CD4-positive, alpha-beta T cell treated with Interferon gamma for 1 hour (primary cell): ENCODE measurements at places on chromosomes 16 and 17.

- DNase-seq: peak; percentile 34
These were observed 11.3 kb downstream of the OSBPL7 start for GRCh38 chr17:47810200-47810821.

- DNase-seq: no peak
These were observed 11.3 kb upstream of the TSPOAP1 start for GRCh38 chr17:58339755-58340404.

DNA sequence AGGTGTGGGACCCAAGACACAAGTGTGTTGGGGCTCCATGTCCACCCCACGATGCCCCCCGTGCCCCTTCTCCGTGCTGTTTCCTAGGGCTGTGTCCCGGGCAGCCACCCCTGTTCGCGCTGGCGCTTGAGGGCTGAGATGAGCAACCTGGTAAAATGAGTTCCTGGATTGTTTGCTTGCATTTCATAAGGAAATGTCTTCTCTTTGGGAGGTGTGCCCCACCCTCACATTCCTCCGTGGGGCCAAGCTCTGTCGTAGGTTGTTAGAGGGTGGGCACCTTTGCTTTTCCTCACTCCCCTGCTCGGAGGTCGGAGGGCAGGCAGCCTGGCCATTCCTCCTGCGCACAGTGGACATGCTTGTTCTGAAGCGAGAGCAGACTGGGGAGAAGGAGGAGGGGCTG lies 171.3 kb upstream of the CHMP6 start:
- DNase-seq: no peak

GRCh38 chr17:50904518-50905459 lies 38.6 kb upstream of the TOB1 start:
- no peak for DNase-seq

DNA sequence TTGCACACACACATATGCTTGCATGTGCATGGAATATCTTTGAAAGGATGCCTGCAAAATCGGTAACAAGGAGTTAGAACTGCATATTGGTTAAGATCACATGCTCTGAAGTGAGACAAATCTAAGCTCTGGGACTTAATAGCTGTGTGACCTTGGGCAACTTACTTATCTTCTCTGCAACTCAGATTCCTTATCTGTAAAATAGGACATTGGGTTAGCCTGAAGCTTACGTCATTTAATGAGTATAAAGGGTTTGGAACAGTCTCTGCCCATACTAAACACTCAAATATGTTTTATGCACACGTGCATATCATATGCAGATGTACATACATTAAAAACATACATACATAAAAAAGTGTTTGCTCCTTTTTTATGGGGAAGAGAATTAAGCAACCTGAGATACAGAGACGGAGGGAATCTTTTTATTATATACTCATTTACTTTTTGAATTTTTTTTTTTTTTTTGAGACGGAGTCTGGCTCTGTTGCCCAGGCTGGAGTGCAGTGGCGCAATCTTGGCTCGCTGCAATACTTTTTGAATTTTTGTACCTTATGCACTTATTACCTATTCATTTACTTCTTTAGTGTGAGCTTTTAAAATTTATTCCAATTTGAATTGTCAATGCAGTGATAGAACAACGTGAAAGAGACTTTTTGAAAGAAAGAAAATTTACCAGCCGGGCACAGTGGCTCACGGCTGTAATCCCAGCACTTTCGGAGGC lies 206.2 kb downstream of the CCDC182 start:
- DNase-seq: no peak

GRCh38 chr17:49567104-49567521 lies 8.6 kb upstream of the NXPH3 start:
- no peak for DNase-seq

DNA sequence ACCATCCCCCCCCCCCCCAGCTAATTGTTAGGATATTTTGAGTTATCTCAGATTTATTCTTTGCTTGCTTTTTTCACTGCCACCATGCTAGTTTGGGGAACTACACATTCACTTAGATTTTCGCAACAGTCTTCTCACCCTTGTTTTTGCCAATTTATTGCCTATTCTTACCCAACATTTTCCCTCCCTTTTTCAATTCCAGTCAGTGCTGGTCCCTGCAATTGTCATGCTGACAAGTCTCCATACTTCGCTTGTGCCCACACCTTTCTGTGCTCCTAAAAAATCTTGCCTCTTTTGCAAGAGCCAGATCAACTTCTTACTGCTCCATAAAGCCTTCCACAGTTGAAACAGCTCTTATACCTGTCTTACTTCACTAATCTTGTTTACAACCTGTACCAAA lies 16.3 kb downstream of the TNRC6A start:
- DNase-seq: no peak

GRCh38 chr16:55033225-55034156 lies 102.8 kb downstream of the IRX5 start:
- no peak for DNase-seq

- DNase-seq: no peak
These were observed 169.7 kb downstream of the CDH11 start for GRCh38 chr16:64952177-64952576.

- no peak for DNase-seq
These were observed 41.9 kb upstream of the POLR3E start for GRCh38 chr16:22255335-22255734.

- DNase-seq: no peak
These were observed 43.6 kb upstream of the CCDC182 start for GRCh38 chr17:57788725-57789124.

GRCh38 chr16:46763147-46763546 lies 15.0 kb upstream of the MYLK3 start:
- DNase-seq: no peak

DNA sequence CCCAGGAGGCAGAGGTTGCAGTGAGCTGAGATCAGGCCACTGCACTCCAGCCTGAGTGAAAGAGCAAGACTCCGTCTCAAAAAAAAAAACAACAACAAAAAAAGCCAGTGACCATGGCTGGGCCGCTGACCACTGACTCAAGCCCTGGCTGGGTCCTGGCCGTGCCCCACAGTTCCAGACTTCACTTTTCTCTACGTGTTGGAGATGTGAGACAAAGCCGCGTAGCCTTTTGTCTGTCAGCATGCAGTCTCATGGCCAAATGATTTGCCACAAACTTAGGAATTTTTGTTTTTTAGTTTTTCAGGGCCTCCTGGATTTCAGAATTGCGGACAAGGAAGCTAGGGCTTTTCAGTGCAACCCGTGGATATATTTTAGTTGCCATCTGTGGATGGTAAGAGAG lies 89.3 kb upstream of the CIBAR2 start:
- DNase-seq: no peak

DNA sequence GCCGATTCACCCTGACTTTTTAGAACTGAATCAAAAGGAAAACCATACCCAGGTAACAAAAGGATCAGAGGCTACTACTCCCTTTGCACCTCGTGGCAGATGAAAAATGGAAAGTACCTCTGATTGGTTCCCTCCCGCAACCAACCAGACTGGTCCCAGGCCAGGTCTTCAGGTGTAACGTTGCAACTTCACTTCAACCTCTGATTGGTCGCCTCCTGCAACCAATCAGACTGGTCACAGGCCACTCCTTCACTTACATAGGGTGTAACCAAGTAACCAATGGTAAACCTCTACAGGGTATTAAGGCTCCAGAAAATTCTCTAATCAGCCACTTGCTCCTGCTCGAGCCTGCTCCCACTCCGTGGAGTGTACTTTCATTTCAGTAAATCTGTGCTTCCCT lies 89.4 kb downstream of the ADCY9 start:
- DNase-seq: no peak

GRCh38 chr16:57268804-57269800 lies 15.4 kb downstream of the PLLP start:
- no peak for DNase-seq

DNA sequence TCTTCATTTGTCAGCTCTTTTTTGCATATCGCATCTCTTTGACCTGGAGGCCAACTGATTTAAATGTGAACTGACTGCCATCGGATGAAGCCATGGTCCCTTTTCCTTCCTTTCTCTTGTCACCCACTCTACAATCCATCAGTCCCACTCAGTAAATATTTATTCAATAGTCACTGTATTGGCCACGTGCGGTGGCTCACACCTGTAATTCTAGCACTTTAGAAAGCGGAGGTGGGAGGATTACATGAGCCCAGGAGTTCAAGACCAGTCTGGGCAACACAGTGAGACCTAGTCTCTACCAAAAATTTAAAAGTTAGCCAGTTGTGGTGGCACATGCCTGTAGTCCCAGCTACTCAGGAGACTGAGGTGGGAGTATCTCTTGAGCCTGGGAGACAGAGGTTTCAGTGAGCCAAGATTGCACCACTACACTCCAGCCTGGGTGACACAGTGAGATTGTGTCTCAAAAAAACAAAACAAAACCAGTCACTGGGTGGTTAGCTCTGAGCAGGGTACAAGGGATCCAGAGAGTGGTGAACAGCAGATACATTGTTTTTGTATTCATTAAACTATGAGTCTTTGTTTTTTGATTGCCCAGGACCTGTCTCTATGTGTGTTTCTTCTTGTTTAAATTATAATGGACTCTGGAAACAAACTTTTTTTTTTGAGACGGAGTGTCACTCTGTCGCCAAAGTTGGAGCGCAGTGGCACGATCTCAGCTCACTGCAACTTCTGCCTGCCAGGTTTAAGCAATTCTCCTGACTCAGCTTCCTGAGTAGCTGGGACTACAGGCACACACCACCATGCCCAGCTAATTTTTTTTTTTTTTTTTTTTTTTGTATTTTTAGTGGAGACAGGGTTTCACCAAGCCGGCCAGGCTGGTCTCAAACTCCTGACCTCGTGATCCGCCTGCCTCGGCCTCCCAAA lies 6.9 kb downstream of the PHAF1 start:
- no peak for DNase-seq

DNA sequence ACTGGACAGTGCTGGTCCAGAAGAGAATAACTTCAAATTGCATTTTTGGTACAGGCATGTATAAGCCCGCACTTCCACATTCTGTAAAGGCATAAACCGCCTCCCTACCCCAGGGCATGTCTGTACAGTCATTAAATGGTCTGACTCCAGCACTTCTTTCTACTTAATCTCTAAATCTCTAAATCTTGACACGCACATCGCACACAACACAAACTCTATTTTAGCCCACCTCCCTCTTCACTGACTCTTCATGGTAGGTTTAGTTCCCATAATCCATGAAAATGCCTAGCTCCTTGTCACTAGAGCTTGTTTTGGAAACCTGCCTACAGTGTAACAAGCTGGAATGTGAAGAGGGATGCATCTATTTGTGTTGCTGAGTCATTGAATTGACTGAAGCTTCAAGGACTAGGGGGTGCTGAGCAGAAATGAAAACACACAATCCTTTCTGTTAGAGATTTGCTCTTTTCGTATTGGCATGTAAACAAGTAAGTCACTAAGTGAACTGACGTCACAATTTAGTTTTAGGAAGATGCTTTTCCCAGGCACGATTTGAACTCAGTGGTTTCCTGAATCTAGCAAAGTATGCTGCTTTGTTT lies 1.6 kb upstream of the DUSP14 start:
- DNase-seq: no peak

DNA sequence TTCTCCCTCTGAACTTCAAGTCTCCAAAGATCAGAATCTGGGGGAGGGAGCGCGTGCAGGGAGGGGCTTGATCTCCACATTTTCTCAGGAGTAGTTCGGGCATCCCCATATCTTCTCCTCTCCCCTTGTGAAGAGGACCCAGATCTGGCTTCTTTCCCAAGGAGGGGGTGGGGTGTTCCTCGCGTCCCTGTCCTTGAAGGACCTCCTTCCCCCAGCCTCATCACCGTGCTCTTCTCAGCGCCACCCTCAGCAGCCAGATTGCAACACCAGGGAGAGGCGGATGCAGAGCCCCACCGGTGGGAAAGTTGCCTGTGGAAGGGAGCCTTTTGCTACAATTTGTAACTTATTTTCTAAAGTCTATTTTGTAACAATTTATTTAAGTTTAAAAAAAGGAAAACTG lies 5.7 kb downstream of the PRSS53 start:
- DNase-seq: no peak

DNA sequence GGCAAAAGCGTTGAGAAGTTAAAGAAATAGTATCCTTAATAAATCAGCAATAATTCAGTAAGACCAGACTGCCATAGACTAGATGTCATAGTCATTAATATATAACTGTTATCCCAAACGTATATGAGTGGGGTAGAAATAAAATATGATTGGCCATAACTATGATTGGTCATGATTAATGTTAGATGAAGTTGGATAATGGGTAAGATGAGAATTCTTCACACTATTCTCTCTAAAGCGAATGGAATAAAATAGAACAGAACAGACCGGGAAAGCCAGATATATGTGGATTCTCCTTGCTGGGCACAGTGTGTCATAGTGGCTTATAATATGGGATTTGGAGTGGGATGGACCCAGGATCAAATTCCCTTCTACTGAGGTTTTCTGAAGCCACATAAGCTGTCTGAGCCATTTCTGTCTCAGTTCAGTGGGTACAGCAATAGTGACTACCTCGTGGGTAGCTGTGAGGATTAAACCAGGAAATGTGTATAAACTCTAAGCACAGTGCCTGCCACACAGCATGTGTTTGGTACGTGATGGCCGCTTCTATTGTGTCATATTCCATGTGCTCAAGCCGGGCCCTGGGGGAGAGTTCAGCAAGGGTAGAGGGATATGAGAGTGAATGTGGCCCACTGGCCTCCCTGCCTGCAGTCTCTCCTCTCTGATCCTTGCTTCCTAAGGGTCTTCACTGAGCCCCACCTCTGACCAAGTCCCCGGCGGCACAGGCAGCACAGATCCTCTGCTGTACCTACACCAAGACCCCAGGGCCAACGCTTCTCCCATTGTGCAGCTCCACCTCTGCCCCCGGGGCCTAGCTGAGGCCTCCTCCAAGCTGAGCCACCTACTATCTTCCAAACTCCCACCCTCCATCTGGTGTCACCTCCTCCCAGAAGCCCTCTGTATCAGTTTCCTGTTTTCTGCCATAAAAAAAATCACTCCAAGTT lies 3.7 kb downstream of the CETP start:
- DNase-seq: no peak

DNA sequence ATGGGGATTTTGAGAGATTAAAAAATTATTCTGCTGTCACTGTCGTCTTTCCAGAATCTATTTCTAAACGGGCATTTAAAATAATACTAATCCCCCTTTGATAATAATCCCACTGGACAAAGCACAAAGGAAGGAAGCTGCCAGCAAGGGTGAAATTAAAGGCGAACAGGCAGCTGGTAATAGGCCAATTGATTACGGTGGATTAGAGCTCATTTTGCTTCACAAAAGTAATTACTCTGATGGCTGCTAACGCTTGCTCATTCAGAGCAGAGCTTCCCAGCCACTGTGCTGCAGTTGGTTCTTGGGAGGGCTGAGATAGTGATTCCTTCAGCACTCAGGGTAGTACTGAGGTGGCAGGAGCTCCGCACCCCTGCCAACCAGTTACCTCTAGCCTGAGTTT lies 205.7 kb downstream of the SNX29 start:
- no peak for DNase-seq

DNA sequence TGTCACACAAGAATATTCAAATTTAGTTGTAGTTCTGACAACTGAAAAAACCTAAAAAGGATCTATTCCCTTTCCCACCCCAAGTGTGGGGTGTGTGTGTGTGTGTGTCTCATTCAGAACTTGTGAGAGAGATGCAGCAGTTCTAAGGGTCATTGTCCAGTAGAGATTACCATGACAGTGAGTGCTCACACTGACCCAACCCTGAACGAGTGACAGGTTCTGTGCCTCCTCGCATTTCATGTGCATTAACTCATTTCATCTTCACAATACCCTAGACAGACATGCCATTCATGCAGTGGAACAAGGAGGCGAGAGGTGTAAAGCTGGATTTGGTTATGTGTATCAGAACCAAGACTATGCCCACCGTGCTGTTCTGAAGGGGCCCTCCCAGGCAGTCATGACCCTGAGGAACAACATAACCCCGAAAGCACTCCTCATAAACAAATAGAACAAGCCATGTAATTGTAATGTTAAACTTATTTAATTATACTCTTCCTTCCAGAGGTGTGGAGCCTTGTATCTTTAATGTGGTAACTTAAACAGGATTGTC lies 102.1 kb downstream of the CLEC16A start:
- DNase-seq: no peak
